ENCODE measurements at places on chromosomes 12 and 14. TPM values are rescaled to one million over a fixed set of nuclear protein-coding genes. Genes with fewer than 3 reads are reported as not detected.

The CLEC4E gene
- not detected for total RNA-seq

The CHGA gene
- total RNA-seq, result 0.32 TPM

The TSPAN9 gene
- 109 TPM for total RNA-seq

The AKAP6 gene
- 21.1 TPM for total RNA-seq

The TMEM117 gene
- 0.43 TPM for total RNA-seq

The OAS1 gene
- total RNA-seq, result 0.96 TPM

The ADGRD1 gene
- 46.9 TPM for total RNA-seq

The CLEC6A gene
- total RNA-seq, result not detected

- H3K4me3 ChIP-seq, result no peak overlapping the region
- H3K27ac ChIP-seq, result no peak overlapping the region
- DNase-seq, result no peak
- no peaks in the 10 kb centered on the region for H3K36me3 ChIP-seq
- no peaks in the 10 kb centered on the region for H3K27me3 ChIP-seq
These were observed 19.4 kb downstream of the RAB3IP start for GRCh38 chr12:69758105-69758504.

DNA sequence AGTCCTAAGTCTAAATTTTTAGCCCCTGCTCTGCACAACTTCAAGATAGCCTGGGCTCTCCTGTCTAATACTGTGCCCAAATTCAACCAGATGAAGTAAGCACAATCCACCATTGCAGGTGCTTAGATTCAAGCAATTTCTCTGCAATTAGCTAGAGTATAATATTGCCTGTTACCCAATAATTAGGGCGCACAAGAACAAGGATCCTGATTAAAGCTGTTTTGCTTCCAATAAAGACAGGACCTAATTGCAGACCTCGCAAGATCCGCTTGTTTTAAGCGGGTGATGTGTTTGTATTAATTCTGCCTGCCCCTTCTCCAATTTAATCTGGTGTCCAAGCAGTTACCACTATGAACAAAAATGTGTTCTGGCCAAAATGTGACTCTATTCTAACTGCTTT, 1268.9 kb upstream of the TMEM132C start:
- no peak overlapping the region for H3K4me3 ChIP-seq
- H3K27me3 ChIP-seq, result no peaks in the 10 kb centered on the region
- no peaks in the 10 kb centered on the region for H3K4me1 ChIP-seq
- no peak overlapping the region for H3K27ac ChIP-seq
- DNase-seq, result no peak

GRCh38 chr14:57987596-57988300, 121.9 kb upstream of the SLC35F4 start:
- H3K27ac ChIP-seq, result peak overlapping the region; percentile 11
- no peaks in the 10 kb centered on the region for H3K36me3 ChIP-seq
- H3K4me1 ChIP-seq, result no peaks in the 10 kb centered on the region
- H3K27me3 ChIP-seq, result no peaks in the 10 kb centered on the region

GRCh38 chr14:22448905-22449599, 140.0 kb downstream of the DAD1 start:
- no peaks in the 10 kb centered on the region for H3K36me3 ChIP-seq
- no peak for DNase-seq
- H3K27ac ChIP-seq, result peak overlapping the region; percentile 8
- H3K4me1 ChIP-seq, result no peaks in the 10 kb centered on the region
- H3K4me3 ChIP-seq, result no peak overlapping the region

DNA sequence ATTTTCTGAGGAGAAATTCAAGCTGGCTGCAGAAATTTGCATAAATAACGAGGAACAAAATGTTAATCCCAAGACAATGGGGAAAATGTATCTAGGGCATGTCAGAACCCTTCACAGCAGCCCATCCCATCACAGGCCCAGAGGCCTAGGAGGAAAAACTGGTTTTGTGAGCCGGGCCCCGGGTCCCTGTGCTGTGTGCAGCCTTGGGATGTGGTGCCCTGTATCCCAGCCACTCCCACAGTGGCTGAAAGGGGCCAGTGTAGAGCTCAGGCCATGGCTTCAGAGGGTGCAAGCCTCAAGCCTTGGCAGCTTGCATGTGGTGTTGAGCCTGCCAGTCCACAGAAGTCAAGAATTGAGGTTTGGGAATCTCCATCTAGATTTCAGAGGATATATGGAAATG, 57.7 kb downstream of the NPAS3 start:
- no peak overlapping the region for H3K4me3 ChIP-seq
- H3K27me3 ChIP-seq, result no peaks in the 10 kb centered on the region
- DNase-seq, result no peak

DNA sequence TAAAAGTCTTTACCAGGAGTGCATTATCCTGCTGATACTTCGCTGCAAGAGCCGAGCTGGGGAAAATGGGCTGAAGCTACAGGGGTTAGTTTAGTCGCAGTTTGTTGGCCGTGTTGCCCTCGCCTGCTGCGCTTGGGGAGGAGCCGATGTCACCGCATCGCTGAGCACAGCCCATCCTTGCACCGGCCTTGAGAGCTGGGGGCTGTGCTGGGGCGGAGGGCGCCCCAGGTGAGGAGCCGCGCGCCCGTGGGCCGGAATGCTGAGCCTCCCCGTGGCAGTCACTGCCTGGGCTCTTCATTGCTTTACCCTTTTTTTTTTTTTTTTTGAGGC, 50.0 kb downstream of the ADGRD1 start:
- no peaks in the 10 kb centered on the region for H3K4me1 ChIP-seq
- no peak for DNase-seq
- no peak overlapping the region for H3K27ac ChIP-seq
- no peak overlapping the region for H3K4me3 ChIP-seq

DNA sequence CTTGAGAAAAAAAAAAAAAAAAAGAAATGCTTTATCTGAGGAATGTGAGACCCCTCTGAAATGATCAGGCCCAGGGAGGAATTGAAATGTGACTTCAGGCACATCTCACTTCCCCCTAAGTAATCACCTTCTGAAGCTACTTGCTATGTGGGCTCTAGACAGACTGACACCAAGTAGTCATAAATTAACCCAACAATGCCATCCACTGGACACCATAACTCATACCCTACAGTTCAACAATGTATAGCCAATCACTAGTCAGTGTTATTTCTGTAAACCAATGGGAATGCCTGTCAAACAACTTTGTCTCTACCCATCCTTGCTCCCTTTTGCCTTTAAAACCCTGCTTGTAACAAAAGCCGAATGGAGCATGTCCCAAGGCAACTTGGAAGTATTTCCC, 182.7 kb upstream of the TMPO start:
- H3K4me1 ChIP-seq, result no peaks in the 10 kb centered on the region
- H3K27me3 ChIP-seq, result no peaks in the 10 kb centered on the region
- H3K4me3 ChIP-seq, result no peak overlapping the region
- no peak overlapping the region for H3K27ac ChIP-seq

DNA sequence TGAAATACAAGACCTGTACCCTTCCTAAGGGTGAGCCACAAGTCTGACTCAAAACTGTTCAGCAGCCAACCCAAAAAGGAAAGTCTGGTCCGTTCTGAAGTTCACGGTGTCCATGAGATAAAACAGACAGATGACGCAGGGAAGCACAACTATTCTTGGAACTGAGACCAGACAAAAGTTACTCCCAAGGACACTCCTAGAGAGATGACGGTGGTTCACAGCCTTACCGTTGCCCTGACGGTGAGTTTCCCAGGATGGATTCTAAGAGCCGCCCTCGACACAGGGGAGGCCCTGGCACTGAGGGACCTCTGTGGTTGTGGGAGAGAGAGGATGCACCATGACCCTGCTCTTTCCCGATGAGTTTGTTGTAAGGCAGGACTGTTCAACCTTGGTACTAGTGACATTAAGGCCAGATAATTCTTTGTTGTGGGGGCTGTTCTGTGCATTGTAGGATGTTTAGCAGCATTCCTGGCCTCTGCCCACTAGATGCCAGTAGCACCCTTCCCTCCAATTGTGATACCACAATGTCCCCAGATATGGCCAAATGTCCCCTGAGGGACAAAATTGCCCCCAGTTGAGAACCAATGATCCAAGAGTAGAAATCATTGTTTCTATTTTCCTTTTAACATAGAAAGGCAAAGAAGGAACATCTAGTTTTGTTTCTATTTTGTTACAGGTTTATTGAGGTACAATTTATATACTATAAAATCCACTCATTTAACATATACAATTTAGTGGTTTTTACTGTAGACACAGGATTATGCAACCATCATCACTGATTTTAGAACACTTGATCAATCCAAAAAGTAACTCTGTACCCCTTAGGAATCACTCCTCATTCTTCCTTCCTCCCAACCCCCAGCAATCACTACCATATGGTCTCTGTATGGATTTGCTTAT, 23.0 kb downstream of the OR10P1 start:
- H3K36me3 ChIP-seq, result no peaks in the 10 kb centered on the region

GRCh38 chr14:31162910-31163649, 44.5 kb downstream of the HECTD1 start:
- DNase-seq, result no peak
- peaks cover 40% of the 10 kb centered on the region for H3K36me3 ChIP-seq
- no peak overlapping the region for H3K4me3 ChIP-seq
- H3K4me1 ChIP-seq, result peaks cover 25% of the 10 kb centered on the region
- peak overlapping the region; percentile 92 for H3K27ac ChIP-seq

DNA sequence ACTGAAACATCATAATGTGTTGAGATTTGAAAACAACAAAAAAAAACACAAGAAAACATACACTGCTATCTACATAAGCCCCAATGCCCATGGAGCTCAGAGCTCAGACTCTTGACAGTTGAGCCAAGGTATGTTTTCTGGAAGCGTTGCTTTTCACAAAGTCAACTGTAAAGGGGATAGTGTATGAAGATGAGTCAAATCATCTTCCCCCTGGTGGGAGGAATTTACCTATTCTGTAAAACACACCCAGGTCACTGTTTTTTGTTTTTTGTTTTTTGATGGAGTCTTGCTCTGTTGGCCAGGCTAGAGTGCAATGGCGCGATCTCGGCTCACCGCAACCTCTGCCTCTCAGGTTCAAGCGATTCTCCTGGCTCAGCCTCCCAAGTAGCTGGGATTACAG, 361.4 kb upstream of the DIO2 start:
- no peak overlapping the region for H3K4me3 ChIP-seq
- no peak for DNase-seq
- H3K36me3 ChIP-seq, result no peaks in the 10 kb centered on the region
- no peaks in the 10 kb centered on the region for H3K27me3 ChIP-seq
- no peak overlapping the region for H3K27ac ChIP-seq
- no peaks in the 10 kb centered on the region for H3K4me1 ChIP-seq

GRCh38 chr12:123041042-123041531, 60.6 kb downstream of the ARL6IP4 start:
- no peaks in the 10 kb centered on the region for H3K27me3 ChIP-seq
- H3K4me1 ChIP-seq, result no peaks in the 10 kb centered on the region
- DNase-seq, result no peak
- no peaks in the 10 kb centered on the region for H3K36me3 ChIP-seq
- no peak overlapping the region for H3K4me3 ChIP-seq
- no peak overlapping the region for H3K27ac ChIP-seq

DNA sequence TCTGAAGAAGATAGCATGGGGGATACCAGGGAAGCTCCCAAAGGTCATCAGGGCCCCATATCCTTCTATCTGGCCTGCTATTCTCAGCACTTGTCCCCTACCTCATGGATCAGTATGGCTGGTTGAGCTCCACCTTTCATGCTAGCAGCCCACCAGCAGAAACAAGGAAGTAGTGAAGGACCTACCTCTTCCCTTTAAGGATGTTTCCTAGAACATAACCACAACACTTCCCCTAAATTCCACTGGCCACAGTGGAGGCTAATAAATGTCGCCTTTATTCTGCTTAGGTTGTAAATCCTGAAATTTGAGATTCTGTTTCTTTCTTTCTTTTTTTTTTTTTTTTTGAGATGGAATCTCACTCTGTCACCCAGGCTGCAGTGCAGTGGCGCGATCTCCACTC, 128.6 kb upstream of the PARP11 start:
- H3K4me1 ChIP-seq, result no peaks in the 10 kb centered on the region
- H3K27me3 ChIP-seq, result no peaks in the 10 kb centered on the region
- DNase-seq, result no peak
- no peak overlapping the region for H3K4me3 ChIP-seq
- H3K36me3 ChIP-seq, result no peaks in the 10 kb centered on the region

DNA sequence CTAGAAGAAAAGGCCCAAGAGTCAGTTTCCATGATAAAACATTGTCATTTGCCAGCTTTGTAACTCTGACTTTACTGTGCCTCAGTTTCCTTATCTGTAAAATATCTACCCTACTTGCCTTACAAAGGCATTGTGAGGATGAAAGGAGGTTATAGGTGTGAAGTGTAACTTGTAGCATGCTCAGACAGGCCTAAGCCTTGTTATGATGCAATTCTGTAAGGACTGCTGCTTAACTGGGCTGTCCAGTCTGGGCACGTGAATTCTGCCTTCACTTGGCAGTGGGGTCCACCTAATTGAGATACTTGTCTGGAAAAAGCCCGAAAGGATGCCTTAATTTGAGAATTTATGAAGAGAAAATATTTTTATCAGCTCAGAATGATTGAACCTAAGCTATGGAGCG, 114.5 kb upstream of the DYRK2 start:
- H3K27me3 ChIP-seq, result no peaks in the 10 kb centered on the region
- H3K27ac ChIP-seq, result no peak overlapping the region
- H3K36me3 ChIP-seq, result no peaks in the 10 kb centered on the region
- H3K4me3 ChIP-seq, result no peak overlapping the region
- no peaks in the 10 kb centered on the region for H3K4me1 ChIP-seq
- no peak for DNase-seq

DNA sequence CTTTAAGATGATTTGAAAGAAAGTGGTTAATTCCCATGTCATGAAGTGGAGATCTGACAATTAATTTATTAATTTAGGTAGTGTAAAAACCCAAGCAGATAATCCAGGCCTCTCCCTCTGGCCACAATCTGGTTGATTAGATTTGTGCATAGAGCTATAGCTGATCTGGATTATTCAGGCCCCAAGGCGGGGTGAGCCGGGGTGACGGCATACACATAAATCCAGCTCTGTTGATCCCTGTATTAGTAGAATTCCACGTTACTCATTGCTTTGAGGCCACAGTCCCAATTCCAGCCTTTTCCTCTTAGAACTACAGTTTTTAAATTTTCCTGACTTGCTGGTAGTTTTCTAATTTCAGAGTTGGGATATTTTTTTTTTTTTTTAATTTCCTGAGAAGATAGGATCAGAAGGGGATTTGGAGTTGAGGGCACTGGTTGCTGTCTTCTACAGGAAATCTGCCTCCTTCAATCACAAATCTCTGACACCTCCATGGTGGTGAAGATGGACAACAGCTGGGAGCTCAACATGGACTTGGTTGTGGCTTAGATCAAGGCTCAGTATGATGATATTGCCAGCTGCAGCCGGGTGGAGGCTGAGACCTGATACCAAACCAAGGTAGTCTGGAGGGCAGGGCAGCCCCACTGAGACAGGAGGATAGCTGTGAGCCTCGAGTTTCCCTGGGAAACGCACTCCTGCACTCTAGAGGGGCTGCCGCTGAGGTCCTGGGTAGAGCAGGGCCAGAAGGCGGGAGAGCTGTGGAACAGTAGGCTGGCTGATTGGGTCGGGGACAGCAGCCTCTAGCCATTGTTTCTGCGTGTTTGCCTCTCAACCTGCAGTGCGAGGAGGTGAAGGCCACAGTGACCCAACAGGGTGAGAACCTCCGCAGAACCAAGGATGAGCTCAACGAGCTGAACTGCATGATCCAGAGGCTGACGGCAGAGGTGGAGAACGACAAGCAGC, 19.4 kb downstream of the KRT85 start:
- no peaks in the 10 kb centered on the region for H3K36me3 ChIP-seq
- H3K27me3 ChIP-seq, result no peaks in the 10 kb centered on the region
- DNase-seq, result no peak
- no peak overlapping the region for H3K4me3 ChIP-seq
